NCI-H774 (cell line): ENCODE measurements at places on chromosomes 11 and 22.

- no peak for DNase-seq
Observed at GRCh38 chr11:86124251-86125233, 55.7 kb upstream of the PICALM start.

DNA sequence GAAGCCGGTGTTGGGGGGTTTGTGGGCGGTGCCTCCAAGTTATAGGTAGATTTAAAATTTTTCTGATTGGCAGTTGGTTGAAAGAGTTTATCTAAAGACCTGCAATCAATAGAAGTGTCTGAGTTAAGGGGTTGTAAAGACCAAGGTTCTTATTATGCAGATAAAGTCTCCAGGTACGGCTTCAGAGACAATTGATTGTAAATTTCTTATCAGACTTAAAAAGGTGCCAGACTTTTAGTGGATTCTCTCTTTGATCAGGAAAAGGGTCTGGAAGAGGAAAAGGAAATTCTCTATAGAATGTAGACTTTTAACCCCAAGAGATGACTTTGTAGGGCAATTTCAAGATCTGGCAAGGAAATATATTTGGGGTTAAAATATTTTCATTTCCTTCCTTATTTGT lies 25.2 kb downstream of the CLMP start:
- DNase-seq = no peak

- DNase-seq = no peak
Observed at GRCh38 chr11:124238512-124238911, 2.4 kb upstream of the OR8G1 start.

DNA sequence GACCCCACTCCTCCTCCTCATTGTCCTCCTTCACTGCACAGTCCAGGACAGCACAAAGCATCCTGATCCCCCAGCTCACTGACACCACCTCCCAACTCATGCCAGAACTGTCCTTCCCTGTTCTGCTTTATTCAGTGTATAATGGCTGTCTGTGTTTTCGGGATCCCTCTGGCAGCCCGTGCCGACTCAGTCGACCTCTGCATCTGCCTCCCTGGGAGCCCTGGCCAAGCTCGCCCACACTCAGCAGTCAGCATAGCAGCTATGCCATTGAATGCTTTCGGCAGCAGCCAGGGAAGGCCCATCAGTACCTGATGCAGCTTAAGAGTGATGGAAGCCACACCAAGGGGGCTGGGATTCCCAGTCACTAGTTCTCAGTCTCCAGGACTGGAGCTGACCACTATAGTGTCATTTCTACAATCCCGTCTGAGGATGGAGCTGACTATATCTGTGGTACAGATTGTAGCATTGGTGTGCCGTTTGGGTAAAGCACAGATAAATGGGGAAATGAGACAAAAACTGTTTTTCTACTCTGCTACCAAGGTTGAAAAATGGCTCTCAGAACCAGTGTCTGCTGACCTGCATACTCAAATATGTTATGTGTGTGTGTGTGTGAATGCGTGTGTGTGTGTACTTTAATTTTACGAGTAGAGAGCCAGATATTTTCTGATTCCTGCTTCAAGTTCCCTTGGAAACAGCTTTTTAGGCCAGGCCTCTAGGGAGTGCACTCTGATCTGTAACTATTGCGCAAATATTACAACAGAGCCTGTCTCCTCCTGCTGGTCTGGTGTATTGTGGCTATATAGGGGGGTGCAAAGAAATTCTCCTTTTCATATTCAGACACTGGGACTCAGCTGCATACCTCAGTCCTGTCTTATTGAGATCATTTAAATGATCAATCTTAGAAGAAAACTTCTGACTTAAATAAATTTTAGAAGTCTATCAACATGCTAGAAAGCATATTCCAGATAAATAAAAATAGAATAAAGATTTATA lies 78.8 kb upstream of the TOP3B start:
- DNase-seq = no peak

GRCh38 chr22:44523981-44524759 lies 26.1 kb upstream of the RTL6 start:
- no peak for DNase-seq

DNA sequence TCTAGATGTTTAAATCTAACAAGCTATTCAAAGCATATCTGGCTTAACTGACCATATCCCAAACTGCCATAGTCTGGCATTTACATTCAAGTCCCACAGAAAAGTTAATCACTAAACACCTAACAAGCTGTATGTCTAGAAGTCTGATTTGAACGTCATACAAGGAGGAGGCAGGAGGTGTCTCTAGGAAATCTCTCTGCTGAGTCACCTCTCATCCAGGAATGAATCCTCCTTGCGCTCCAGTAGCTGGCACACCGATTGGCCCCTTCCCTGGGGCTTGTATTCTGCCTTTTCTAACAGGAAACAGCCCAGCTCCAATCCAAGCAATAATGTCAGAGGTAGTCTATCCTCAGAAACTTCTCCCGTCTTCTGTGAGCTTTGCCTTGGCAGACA lies 31.8 kb downstream of the FEZ1 start:
- no peak for DNase-seq

- no peak for DNase-seq
Observed at GRCh38 chr11:102614485-102614884, 10.6 kb downstream of the MMP20 start.

DNA sequence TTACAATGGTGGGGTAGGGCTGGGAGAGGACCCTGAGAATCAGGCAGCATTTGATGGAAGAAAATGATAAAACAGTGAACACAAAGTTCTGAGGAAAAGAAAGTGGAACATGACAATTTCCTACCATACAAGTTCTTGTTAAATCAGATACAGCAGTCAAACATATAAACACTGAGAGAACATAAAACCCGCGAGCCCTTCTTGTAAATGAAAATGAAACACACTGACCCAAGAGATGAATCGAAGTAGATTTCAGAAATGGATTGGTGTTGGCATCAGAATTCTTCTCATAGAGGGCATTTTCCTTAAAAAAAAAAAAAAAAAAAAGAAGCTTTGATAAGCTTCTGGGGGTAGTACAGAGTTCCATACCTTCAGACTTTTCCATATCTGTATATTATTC lies 134.7 kb upstream of the TMEM45B start:
- no peak for DNase-seq

- no peak for DNase-seq
Observed at GRCh38 chr11:129223701-129224149, 31.6 kb upstream of the ARHGAP32 start.

DNA sequence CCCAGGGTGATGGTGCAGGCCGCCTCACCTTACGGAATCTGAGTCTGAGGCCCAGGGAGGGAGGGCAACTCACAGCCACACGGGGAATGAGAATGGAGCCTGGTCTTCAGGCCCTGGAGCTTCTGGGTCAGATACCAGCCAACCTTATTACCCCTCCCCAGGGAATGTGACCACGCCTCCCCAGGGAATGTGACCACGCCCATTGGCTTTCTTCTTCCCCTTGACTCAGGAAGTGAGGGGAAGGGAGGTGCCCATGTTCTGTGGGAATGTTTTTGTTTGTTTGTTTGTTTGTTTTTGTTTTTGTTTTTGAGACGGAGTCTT lies 57.5 kb upstream of the RBFOX2 start:
- DNase-seq = no peak

DNA sequence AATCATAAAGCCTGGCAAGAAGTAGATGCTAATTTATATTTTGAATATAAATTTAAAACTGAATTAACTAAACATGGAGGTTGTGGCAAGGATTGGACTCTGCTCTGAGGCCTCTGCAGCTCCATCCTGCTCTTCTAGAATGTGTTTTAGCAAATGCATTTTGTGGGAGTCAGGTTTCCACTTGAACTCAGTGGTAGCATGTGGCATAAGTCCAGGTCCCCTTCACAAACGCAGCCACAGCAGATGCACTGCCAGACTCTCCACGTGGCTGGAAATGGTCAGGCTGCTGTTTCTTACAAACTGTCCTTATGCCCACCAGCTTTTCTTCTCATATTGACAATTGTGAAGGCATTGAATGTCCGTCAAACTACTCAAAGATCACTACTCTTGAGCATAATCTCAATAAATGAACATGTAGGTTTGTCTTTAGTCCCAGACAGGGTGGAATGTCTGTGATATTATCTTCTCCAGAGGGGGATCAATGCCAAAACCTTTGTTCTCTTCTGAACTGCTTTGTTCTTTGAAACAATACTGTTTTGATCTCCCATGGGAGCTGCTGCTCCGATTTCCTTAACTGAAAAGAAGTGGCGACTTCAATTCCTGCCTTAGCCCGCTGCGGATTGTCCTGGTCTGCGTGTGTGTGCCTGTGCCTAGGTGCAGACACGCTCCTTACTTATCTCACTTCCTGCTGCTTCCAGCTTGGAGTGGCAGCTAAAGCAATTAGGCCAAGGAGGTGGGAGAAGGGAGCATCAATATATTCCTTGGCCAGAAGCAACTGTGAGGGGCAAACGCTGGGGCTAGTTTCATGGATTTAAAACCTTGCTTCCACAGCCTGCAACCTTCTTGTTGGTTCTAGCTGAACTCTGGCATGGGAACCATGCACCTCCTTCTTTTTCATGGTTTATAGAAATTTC lies 24.2 kb downstream of the EIF4G2 start:
- DNase-seq = peak; percentile 8

DNA sequence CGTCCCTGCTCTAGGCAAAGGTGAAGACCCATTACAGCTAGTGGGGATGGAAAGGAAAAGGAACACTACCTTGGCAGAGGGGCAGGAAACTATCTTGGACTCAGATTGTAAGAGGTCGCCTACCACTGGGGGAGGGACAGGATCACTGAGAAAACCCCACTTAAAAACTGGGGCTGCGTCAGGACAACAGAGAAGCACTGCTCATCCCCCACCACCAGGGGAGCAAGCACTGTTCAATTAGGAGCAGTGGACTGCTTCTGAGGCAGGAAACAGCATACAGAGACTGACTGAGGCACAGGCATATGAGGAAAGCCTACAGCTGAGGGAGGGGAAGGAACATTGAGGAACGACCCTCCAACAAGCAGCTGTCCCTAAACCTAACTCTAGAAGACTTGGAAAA lies 20.8 kb upstream of the DLAT start:
- no peak for DNase-seq

- peak; percentile 27 for DNase-seq
Observed at GRCh38 chr11:613369-613968, 2.3 kb downstream of the IRF7 start.

DNA sequence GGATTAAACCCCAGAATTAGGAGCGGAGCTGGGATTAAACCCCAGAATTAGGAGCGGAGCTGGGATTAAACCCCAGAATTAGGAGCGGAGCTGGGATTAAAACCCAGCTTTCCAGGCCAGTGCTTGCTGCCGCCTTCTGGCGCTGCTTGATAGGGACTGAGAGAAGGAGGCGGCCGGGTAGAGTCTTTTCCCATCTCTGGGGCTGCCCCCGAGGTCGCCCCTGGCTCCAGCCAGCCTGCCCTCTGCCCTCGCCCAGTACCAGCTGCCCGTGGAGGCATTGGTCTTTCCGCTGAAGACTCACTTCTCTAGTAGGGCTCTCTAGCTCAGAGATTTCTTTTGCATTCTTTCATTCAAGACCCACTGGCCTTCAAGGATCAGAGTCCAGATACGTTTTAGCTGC lies 5.2 kb downstream of the TRMU start:
- no peak for DNase-seq

DNA sequence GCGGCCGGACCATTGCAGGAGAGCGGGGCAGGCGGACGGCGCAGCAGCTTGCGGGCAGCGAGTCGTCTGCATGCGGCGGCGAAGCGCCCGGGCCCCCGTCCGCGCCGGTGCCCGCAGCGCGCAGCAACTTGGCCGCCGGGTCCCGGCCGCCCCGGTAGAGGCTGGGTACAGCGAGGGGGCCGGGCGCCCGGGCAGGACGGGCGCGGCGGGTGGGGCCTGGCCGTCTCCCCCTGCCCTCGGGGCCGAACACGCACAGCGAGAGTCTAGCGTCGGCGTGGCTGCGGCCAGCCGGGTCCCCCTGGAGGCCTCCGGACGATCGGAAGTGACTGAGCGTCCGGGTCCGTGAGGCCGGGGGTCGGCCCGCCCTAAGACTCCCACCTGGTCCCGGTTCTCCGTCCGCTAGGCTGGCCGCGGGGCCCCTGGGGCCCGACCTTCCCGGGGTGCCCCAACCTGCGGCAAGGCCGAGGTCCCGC lies 775 bp upstream of the TRABD start:
- no peak for DNase-seq

- DNase-seq = no peak
Observed at GRCh38 chr22:46833228-46833627, 70.8 kb downstream of the TBC1D22A start.

GRCh38 chr11:128953151-128953550 lies 10.5 kb upstream of the TP53AIP1 start:
- DNase-seq = no peak

GRCh38 chr11:130765406-130765805 lies 150.9 kb downstream of the SNX19 start:
- no peak for DNase-seq

GRCh38 chr22:30251711-30252110 lies 5.2 kb upstream of the LIF start:
- DNase-seq = no peak
